HCT116 (cell line): ENCODE measurements at places on chromosomes 2 and 18.

GRCh38 chr2:143503280-143503679 lies 374.1 kb downstream of the ARHGAP15 start:
- no peak for DNase-seq

DNA sequence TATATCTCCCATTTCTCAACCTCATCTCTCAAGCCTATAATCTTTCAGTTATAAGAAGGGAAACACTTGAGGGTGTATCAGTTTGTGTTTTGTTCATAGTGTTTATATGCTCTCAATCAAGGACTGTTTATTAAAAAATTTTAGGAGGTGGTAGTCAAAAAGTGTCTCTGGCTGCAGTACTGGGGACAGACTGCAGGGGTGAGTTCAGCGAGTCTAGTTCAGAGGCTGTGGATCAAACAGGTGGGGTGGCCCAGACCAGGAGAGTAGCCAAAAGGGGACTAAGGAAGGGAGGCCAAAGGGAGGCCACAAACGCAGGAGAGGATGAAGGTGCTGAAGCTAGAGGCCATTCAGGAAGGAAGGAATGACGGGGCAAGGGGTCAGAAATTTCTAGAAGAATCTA lies 136.3 kb downstream of the MSH2 start:
- DNase-seq: no peak

DNA sequence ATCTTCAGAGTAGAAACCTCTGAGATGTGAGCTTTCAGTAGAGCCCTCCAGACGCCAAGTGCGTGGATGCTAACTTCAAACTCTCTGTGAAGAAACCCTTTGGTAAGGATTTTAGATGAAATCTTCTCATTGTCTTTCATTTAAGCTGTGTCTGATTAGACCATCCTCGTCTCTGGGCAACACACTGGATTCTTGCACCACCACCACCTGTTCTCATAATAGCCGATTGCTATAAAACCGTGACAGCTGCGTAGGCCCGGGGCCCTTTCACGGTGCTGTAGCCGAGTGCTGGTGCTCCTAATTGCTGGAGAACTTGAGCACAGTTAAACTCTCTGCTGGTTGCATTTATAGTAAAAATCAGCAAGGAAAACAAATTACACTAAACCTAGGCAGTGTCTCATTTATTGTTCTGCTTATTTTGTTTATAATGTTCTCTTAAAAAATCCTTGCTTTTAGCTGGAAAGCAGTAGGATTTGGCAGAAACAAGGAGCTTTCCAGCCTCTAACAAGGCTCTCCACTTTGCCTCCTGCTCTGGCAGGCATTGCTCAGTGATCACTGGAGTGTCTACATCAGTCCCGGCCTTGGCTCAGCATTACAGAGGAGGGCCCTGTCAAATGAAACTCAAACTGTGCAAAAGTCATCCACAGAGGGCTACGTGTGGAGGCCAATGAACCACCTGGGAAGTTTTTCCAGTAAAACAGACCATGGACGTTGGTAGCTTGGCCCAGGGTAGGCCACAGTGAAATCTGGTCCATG lies 40.9 kb upstream of the MBP start:
- no peak for DNase-seq

DNA sequence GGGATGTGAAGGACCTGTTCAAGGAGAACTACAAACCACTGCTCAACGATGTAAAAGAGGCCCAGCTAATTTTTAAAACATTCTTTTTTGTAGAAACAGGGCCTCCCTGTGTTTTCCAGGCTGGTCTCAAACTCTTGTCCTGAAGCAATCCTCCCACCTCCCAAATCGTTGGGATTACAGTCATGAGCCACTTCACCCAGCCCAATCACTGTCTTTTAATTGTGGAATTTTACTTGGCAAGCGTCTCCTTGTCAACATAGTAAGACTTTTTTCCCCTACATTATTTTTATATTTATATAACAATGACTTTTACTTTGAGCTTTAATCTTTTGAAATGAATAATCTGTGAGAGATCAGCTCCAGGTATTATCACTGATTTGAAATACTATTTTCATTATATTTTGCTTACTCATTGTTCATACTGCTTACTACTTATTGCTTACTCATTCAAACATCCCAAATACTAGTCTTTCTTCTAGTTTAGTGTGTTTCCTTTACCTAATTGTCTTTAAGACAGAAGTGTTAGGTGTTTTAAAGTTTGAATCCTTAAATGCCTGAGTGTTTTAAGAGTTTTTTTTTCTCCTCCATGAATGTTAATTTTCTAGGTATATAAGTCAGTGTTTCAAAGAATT lies 48.9 kb downstream of the PTPN4 start:
- no peak for DNase-seq

GRCh38 chr2:195410074-195410671 lies 246.9 kb upstream of the SLC39A10 start:
- no peak for DNase-seq

- DNase-seq: no peak
These were observed 11.1 kb upstream of the DNPEP start for GRCh38 chr2:219398721-219399363.

GRCh38 chr2:230983566-230983965 lies 12.4 kb upstream of the SPATA3 start:
- DNase-seq: no peak

DNA sequence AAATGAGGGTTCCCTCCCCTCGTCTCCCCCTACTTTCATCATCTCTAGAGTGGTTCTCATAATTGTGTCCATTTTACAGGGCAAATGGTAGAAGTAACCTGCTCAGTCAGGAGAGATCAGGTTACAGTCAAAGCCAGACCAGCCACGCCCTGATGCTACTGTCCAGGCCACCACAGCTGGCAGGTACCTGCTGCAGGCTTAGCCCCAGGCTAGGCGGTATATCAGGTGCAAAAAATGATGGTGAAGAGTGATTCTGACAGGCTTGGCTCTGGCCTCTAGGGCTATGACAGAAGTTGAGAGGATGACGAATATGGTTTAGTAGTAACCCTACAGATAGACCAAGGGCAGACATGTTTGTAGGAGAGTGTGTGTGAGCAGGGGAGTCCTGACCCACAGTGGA lies 67.1 kb downstream of the HAUS1 start:
- no peak for DNase-seq

DNA sequence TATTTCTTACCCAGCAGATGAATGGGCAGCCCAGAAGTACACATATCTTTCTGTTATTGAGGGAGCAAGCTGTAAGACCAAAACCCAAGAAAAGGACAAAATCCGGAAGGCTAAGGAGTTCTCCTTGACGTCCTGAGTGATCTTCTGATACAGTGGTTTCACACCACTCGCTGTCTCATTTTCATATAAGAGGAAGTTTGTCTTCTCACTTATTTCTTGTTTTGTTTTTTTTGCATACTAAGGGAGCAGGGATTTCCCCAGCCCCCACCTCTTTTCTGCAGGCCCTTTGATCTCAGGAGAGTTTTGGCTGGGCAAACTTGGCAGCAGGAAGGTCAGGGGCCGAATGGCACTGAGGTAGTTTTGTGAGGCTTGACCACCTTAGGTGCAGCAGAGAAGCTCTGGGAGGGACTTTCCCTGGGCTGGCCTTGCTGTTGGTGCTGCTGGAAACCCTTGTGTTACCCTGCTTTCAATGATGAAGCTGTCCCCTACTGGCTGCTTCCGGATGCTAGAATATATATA lies 13.3 kb downstream of the CHRNA1 start:
- DNase-seq: no peak

DNA sequence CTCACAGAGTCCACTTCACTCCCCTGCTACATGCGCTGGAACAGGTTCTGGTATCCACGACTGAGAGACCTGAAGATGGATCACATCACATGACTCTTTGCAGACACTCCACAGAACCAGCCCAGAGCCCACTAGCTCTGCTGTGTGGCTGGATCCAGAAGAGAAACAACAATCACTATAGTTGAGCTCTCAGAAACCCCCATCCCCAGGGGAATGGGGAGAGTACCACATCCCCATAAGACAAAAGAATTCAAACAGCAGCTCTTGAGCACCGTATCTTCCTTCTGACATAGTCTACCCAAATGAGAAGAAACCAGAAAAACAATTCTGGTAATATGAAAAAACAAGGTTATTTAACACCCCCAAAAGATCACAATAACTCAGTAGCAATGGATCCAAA lies 76.4 kb downstream of the ZSWIM2 start:
- no peak for DNase-seq

DNA sequence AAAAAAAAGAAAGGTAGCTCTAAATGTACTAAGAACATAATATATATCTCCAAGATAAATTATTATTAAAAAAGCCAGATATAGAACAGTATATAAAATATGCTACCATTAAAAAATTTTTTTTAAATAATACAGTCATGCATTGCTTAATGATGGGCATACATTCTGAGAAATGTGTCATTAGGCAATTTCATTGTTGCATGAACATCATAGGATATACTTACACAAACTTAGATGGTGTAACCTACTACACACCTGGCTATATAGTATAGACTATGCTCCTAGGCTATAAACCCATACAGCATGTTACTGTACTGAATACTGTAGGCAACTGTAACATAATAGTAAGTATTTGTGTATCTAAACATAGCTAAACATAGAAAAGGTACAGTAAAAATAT lies 18.3 kb upstream of the LAPTM4A start:
- no peak for DNase-seq

DNA sequence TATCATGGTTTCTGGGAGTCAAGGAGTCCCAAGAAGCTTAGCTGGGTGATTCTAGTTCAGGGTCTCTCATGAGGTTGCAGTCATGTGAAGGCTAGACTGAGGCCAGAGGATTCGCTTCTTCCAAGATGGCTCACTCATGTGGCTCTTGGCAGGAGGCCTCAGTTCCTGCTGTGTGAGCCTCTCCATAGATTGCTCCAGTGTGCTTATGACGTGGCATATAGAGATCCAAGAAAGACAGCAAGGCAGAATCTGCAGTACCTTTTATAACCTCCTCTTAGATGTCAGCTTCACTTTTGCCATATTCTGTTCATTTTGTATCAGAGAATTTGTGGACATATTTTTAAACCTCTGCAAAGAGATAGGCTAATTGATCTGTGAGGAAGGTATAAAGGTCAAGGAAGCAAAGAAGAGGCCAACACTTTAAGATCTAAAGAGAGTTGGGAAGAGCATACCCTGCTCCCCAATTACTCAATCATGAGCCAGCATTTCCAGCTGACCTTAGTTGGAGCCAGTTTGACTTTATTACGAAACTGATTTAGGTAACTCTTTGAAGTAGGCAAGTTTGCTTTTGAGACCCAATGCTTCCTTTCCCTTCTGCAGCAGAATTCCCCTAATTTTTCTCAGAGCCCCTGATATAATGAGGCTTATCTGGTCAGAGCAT lies 134.7 kb downstream of the EML6 start:
- DNase-seq: no peak

GRCh38 chr2:145116056-145116455 lies 596.1 kb upstream of the ZEB2 start:
- no peak for DNase-seq

GRCh38 chr18:31497404-31497835 lies 557 bp upstream of the DSG2 start:
- DNase-seq: no peak

- no peak for DNase-seq
These were observed 187.7 kb downstream of the SMAD7 start for GRCh38 chr18:48762836-48763718.

GRCh38 chr2:237551071-237551574 lies 15.3 kb upstream of the PRLH start:
- no peak for DNase-seq

DNA sequence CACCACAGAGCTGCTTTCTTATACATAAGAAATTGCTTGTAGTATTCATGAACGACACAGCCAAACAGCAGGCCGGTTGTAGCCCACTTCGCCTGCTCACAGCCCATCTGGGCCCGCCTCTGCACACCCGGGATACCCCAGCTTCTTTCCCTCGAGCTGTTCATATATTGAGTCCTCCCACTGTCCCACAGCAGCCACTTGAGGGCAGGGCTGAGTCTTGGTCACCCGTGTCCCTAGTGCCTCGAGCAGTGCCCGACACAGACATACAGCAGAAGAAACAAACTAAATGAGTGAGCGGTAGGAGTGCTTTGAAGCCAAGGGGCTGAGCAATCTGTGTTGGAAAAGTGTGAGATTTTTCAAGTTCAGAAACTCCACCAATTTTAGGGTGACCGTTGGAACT lies 251.4 kb downstream of the KLHL29 start:
- DNase-seq: no peak
